ENCODE measurements at places on chromosomes 1 and 21. TPM values are rescaled to one million over a fixed set of nuclear protein-coding genes. Genes with fewer than 3 reads are reported as not detected.

The FAM72B gene
- polyA plus RNA-seq, result 27.4 TPM

The TMOD4 gene
- not detected for polyA plus RNA-seq

The C2CD4D gene
- 0.82 TPM for polyA plus RNA-seq

The TMEM269 gene
- polyA plus RNA-seq, result 0.28 TPM

The SPTA1 gene
- polyA plus RNA-seq, result not detected

The HPCAL4 gene
- 0.12 TPM for polyA plus RNA-seq

The RIIAD1 gene
- not detected for polyA plus RNA-seq
